Breast epithelium (tissue), 4 donors: ENCODE measurements at places on chromosomes 16 and 17. TPM values are rescaled to one million over a fixed set of nuclear protein-coding genes. Genes with fewer than 3 reads are reported as not detected.

DNA sequence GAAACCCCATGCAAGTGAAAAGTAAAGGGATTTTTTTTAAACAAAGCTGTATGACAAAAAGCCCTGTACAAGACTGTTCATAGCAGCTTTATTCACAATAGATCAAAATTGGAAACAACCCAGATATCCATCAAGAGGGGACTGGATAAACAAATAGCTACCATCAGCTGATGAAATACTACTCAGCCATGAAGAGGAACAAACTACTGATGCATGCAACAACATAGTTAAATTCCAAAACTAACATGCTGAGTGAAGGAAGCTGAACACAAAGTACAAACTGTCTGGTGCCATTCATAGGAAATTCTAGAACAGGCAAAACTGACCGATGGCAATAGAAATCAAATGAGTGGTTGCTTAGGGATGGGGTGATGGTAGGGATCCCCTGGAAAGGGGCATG lies 15.1 kb downstream of the FOXJ1 start:
- H3K27me3 ChIP-seq = no peaks in the 10 kb centered on the region
- H3K36me3 ChIP-seq = no peaks in the 10 kb centered on the region
- H3K4me1 ChIP-seq = no peaks in the 10 kb centered on the region
- H3K4me3 ChIP-seq = no peak overlapping the region

DNA sequence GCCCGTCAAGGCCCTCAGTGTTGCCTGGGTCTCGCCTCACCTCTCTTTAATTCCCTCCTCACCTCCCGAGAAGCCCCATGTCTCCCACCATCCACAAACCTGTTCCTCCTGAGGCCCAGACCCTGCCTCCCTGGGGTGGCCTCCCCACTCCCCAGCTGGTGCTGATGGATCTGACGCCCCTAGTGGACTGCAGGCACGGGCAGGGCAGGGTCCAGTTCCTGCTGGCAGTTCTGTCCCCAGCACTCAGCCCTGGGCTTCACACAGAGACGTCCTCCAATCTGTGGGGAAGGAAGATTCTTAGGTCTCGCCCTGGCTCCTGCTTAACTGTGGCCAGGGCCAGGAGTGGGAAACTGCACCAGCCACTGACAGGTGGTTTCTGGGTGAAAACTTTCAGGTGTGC lies 108.8 kb downstream of the AMFR start:
- no peaks in the 10 kb centered on the region for H3K4me1 ChIP-seq
- DNase-seq = no peak
- no peak overlapping the region for H3K27ac ChIP-seq
- H3K4me3 ChIP-seq = no peak overlapping the region
- no peaks in the 10 kb centered on the region for H3K27me3 ChIP-seq

- H3K36me3 ChIP-seq = no peaks in the 10 kb centered on the region
- H3K27ac ChIP-seq = no peak overlapping the region
- no peaks in the 10 kb centered on the region for H3K27me3 ChIP-seq
- DNase-seq = peak; percentile 15
- H3K4me1 ChIP-seq = no peaks in the 10 kb centered on the region
These were observed 22.3 kb upstream of the PLLP start for GRCh38 chr16:57306676-57307341.

DNA sequence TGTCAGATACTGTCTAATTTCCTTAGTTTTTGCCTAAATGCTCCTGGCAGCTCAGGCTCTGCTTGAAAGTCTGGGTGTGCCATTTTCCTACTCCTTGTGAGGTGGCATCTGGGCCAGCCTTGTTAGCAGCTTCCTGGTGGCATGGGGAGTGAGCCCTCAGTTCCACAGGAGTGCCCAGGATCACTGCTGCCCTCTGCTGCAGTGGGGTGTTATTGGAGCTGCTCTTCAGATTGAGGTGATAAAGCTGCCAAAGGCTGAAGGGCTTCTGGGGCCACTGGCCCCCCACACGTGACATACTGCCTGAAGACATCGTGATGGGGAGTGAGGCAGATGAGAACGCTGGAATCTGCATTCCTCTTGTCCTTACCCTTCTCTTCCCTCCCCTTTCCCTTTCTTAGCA lies 27.4 kb downstream of the CEP95 start:
- no peak for DNase-seq
- peaks cover 15% of the 10 kb centered on the region for H3K36me3 ChIP-seq
- H3K27me3 ChIP-seq = no peaks in the 10 kb centered on the region
- H3K4me1 ChIP-seq = no peaks in the 10 kb centered on the region
- H3K4me3 ChIP-seq = no peak overlapping the region

- no peaks in the 10 kb centered on the region for H3K27me3 ChIP-seq
- no peak overlapping the region for H3K4me3 ChIP-seq
- DNase-seq = no peak
- no peak overlapping the region for H3K27ac ChIP-seq
These were observed 147.9 kb downstream of the HS3ST3B1 start for GRCh38 chr17:14448818-14449217.

DNA sequence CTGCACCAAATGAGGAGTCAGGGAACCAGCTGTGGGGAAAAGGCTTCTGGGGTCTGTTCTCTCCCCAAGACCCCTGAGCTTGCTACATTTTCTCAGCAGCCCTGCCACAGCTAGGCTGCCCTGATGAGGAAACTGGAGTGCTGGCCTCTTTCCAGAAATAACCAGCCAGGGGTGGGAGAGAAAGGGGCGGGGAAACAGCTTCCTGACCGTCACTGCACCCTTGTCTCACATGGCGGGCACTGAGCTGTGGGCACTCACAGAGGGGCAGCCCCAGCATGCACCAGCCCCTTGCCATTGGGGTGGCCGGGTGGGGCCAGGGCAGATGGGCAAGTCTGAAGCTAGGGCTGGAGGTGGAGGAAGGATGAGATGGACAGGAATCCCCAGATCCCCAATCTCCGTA lies 2.9 kb downstream of the SRL start:
- no peak for DNase-seq
- no peaks in the 10 kb centered on the region for H3K27me3 ChIP-seq
- H3K4me3 ChIP-seq = peak overlapping the region; percentile 22
- H3K36me3 ChIP-seq = no peaks in the 10 kb centered on the region

DNA sequence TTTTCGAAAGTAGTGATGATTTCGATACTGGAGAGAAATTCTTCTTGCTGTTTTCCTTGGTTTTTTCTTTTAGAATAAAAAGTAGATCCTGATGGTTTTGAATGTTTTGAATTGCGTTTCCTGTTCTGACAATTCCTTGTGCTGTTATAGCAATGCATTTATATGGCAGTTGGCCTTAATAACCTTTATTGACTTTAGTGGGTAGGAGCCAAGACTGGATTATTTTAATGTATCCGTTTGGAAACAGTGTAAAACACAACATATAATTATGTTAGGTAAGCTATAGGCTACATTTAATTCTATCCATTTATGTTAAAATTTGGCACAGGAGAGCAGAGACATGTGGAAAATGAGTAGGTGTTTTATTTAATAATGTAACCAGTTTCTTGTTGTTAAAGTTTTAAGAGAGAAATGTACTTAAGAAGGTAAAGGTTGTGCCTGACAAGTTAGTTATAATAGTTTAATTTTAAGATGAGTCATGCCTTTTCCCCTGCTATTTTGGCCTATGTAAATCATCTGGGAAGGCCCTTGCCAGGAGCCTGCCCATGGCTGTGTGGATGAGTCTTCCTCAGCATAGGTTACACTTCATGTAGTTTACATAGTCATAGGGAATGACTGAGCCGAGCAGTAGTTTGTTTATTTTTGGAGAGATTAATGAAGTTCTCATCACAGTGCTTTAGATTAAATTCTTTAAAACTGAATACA lies 189.9 kb downstream of the FTO start:
- H3K27me3 ChIP-seq = no peaks in the 10 kb centered on the region
- peak overlapping the region; percentile 67 for H3K27ac ChIP-seq
- H3K4me1 ChIP-seq = peaks cover 12% of the 10 kb centered on the region
- H3K36me3 ChIP-seq = no peaks in the 10 kb centered on the region
- no peak overlapping the region for H3K4me3 ChIP-seq

DNA sequence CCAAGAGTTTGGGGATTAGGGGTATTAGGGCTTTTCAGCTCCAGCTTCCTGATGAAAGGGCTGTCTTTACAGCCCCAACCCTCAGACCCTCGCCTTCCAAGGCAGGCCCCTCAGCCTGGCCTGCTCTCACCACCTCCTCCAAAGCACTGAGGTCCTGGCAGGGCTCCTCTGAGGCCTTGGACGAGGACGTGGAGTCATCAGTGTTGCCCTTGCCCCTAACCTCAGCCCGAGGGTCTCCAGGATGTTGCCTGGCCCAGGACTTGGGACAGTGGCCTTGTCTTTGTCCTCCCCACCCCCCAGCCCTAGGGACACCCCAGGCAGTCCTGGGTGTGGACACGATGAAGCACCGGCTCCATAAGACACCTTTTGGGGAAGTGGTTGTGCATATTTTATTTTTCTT lies 28.2 kb downstream of the B9D1 start:
- no peak overlapping the region for H3K27ac ChIP-seq
- no peak for DNase-seq
- H3K36me3 ChIP-seq = no peaks in the 10 kb centered on the region
- no peaks in the 10 kb centered on the region for H3K27me3 ChIP-seq

DNA sequence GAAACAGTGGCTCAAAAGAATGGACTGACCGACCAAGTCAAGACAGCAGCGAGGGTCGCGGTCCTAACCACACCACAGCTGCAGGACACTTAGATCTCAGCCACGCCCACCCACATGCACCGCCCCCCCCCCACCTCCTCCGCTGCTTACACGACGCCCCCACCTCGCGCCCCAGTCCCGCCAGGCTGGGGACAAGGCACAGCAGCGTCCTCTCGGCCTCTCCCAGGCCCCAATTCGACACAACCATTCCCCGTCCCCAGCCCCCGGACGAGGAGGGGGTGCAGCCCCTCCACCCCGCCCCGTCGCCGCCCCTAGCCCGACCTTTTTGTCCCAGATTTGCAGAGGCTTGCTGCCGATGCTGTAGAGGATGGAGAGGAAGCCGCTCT lies 477 bp downstream of the CFAP20 start:
- peak overlapping the region; percentile 98 for H3K4me3 ChIP-seq
- peak overlapping the region; percentile 90 for H3K27ac ChIP-seq
- DNase-seq = no peak
- H3K27me3 ChIP-seq = no peaks in the 10 kb centered on the region

- no peaks in the 10 kb centered on the region for H3K36me3 ChIP-seq
- H3K27ac ChIP-seq = no peak overlapping the region
- H3K4me1 ChIP-seq = no peaks in the 10 kb centered on the region
- no peak for DNase-seq
These were observed 338.3 kb downstream of the BCAS3 start for GRCh38 chr17:61015966-61016365.

Gene GPRC5C
- 24.3 TPM for total RNA-seq

Gene PDILT
- not detected for total RNA-seq

Gene ABCA8
- 38.6 TPM for total RNA-seq

Gene TBX2
- total RNA-seq = 4.8 TPM

Gene PIEZO1
- total RNA-seq = 181 TPM

Gene PLCG2
- 14.6 TPM for total RNA-seq
